ENCODE measurements at places on chromosomes 1 and 21.

GRCh38 chr1:39866767-39867166 lies 16.5 kb downstream of the TRIT1 start:
- DNase-seq = no peak

DNA sequence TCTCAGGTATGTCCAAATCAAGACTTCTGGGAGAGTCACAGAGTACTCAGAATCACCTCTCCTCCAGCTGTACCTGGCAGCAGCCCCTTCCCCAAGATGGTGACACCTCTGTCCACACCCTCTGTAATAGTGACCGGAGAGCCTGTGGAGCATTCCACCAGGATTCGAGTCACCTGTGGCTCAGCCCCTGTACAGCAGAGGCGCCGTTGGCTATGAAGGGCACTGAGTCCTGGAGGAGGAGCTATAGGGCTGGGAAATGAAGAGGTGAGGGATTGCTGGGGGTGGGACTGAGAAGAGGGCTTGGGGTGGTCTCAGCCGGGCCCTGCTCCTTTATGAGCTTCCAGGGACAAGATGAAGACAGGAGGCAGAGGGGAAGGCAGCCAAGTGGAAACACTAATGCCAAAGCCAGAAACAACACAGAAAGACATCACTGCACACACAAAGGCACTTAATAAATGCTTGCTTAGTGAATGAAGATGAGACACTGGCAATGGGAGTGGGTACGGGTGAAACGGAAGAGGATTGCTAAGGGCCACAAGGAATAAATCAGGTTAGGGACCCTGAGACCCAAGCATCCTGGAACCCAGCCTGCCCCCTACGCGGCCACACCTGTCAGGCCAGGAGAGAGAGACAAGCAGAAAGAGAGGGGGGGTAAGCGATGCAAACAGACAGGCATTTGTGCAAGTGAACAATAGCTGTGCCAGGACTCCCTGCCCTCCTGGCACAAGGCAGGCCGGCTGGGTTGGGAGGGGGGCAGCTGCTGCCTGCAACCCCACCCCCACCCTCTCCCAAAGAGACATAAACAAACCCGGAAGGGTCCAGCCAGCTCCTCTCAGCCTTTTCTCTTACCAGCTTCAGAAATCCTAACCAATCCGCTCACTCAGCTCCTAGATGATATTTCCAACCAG lies 3.9 kb downstream of the ARHGEF2 start:
- no peak for DNase-seq

GRCh38 chr21:37266515-37267221 lies 466 bp downstream of the VPS26C start:
- DNase-seq = no peak

- no peak for DNase-seq
Observed at GRCh38 chr1:119731060-119731459, 19.3 kb downstream of the PHGDH start.

- no peak for DNase-seq
Observed at GRCh38 chr1:226135709-226136108, 50.8 kb downstream of the ACBD3 start.

Data from stimulated activated CD8-positive, alpha-beta memory T cell treated with anti-CD3 and anti-CD28 coated beads, Interleukin-4, amount 100 ng/mL, for 48 hours (primary cell).